Inflammatory macrophage treated with lipopolysaccharide for 4 hours (primary cell): ENCODE measurements at places on chromosomes 13 and 19.

GRCh38 chr13:73096173-73096572, 37.4 kb downstream of the KLF5 start:
- DNase-seq = no peak

DNA sequence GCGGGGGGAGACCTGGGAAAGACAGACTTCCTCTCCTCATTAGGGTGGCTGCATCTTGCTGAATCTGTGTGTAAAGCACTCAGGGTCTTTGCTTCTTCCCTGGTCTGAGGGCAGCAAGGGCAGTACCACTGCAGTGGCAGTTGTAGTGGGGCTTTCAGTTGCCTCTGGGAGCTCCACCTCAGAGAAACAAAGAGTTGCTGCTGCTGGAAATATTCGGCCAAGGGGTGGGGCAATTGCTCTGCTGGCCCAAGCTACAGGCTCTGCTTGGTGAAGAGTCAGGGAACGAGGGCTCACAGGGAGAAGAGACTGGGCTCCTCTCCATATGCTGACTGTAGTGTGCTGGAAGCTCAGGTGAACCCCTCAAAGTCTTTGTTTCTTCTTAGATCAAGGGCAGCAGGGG, 52.5 kb downstream of the POSTN start:
- DNase-seq = no peak

- DNase-seq = no peak
These were observed 70.9 kb downstream of the KL start for GRCh38 chr13:33087091-33087490.

GRCh38 chr13:110162866-110163658, 143.9 kb downstream of the COL4A1 start:
- DNase-seq = peak; percentile 10
